ENCODE measurements at places on chromosomes 1 and 21.

- DNase-seq: no peak
Measured at GRCh38 chr21:35520302-35520701, 471.2 kb upstream of the RUNX1 start.

DNA sequence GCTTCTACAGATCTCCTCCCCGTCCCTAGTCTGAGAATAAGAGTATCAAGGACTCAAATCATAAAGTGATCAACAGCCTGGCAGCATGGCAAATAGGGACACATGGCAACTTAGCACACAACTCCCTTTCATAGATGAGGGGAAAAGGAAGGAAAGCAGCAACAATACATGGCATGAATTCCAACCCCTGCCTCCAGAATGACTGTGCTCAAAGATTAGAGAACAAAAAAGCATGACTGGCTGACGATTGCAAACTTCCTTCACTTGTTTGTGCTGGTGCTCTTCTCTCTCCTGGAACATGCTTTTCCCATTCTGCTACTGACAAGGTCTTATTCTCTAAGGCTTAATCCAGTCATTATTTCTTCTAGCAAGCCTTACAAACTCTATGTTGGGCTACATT lies 11.5 kb downstream of the KTI12 start:
- DNase-seq: no peak

DNA sequence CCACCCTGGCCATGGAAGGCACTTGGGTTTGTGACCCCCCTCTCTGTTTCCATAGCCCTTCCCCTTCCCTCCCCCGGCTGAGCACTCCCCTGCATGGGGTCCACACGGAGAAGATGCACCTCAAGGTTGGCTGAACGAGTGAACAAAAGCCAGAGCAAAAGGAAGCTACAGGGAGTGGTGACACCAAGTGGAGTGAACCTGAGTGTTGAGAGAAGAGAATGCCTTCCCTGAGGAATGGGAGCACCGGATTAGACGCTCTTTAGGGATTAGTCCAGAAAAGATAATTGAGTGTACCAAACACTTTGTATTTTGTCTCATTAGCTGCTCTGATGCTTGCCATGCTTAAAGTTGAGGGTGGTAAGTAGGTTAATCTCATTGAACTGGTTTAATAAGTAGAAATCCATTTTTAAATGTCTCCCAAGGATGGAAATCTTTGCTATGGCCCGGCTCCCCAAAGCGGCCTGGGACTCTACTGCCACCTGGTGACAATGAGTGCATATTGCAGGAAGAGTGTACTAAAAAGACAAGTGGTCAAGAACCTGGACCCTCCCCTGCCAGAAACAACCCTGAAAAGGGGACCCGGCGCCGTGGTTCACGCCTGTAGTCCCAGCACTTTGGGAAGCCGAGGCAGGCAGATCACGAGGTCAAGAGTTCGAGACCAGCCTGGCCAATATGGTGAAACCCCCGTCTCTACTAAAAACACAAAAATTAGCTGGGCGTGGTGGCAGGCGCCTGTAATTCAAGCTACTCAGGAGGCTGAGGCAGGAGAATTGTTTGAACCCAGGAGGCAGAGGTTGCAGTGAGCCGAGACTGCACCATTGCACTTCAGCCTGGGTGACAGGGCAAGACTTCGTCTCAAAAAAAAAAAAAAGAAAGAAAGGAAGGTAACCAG lies 150.6 kb upstream of the ZC3H12A start:
- no peak for DNase-seq

DNA sequence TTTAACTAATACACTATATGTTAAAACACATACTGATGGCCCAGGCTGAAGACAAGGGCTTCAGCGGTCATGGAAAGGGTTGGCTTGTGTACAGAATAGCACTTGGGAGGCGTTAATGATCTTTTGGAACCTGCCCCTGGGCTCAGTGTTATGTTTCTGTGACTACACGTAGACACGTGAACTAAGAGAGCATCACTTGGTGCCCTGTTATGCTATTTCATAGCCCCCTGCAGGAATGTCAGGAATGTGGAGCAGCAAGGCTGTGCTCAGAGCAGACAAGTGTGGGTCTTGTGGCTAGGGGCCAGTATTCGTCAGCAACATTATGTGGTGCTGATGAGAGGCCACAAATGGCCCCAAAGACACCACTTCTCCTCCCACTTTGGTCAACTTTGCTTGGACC lies 132.4 kb downstream of the MAP3K21 start:
- DNase-seq: no peak

- DNase-seq: no peak
Measured at GRCh38 chr1:203271962-203272632, 33.2 kb upstream of the BTG2 start.

Data from T-helper 1 cell (primary cell).